ENCODE measurements at places on chromosomes 5 and 9.

GRCh38 chr5:32964261-32964660 is 253.1 kb downstream of the NPR3 start:
- no peak for DNase-seq

DNA sequence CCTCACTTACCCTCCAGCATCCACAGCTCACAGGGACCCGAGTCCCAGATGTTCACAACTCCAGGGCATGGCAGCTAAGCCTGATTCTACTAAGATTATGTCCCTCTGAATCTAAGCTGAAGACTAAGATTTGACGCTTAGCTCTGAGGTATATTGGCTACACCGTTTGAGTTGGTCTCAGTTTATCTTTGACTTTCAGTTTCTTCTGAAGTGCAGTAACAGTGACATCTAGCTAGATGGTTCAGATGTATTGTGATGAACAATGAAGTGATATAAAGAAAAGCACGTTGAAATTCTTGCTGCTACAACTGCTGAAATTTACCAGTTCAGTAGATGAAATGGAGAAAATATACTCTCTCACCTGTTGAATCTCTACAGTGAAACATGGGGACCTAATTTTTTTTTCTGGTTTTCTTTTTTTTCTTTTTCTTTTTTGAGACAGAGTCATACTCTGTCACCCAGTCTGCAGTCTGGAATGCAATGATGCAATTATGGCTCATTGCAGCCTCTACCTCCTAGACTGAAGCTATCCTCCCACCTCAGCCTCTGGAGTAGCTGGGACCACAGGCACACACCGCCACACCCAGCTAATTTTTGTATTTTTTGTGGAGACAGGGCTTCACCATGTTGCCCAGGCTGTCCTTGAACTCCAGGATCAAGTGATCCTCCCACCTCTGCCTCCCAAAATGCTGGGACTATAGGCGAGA is 15.7 kb downstream of the RFK start:
- no peak for DNase-seq

DNA sequence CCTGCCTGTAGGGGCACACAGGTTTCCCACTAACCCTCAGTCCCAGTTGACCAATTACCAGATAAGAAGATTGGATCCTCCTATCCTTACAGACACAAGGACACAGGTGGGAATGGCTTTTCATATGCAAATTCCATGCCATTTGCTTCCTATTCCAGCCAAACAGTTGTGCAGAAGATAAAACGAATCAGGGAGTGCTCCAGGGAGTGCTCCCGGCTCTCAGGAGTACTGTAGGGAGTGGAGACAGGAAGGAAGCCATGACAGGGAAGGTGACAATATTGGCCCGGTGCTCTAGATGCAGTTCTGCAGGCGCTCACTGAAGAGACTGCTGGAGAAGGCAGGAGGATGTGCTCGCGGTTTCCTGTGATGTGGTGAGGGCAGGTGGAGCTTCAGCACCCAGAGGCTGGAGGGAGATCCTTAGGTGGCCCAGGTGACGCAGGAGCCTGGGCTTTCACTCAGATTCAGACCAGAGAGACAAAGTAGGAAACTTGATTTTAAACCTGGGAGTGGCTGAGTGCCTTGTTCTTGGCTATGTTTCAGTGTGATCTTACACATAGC is 260.0 kb downstream of the AUH start:
- DNase-seq: peak; percentile 88

DNA sequence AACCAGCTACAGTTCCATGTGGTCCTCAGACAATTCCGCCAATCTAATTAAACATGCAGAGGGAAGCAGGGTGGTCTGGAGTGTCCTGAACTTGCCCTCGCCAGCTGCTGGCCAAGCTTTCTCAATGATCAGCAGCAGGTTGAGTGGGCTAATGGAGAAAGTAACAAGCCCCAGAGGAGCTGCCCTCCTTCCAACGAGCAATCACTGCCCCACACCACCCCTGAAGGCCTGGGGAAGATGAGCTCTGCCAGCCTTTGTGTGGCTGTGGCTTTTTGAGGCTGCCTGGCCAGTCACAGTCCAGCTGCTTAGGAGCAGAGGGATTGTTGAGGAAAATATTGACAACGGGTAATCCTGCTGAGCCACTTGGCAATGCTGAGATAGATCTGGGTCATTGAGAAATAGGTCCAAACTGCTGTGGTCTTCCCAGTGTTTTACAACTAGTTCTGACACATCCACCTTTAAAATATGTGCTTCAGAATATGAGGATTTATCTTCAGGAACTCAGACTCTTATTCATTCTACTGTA is 107.3 kb downstream of the CD180 start:
- no peak for DNase-seq

GRCh38 chr5:98341038-98342032 is 432.1 kb upstream of the RGMB start:
- DNase-seq: no peak

- DNase-seq: no peak
Measured at GRCh38 chr5:3878267-3878666, 282.6 kb downstream of the IRX1 start.

- DNase-seq: peak; percentile 78
Measured at GRCh38 chr5:79560771-79561524, 47.0 kb upstream of the HOMER1 start.

DNA sequence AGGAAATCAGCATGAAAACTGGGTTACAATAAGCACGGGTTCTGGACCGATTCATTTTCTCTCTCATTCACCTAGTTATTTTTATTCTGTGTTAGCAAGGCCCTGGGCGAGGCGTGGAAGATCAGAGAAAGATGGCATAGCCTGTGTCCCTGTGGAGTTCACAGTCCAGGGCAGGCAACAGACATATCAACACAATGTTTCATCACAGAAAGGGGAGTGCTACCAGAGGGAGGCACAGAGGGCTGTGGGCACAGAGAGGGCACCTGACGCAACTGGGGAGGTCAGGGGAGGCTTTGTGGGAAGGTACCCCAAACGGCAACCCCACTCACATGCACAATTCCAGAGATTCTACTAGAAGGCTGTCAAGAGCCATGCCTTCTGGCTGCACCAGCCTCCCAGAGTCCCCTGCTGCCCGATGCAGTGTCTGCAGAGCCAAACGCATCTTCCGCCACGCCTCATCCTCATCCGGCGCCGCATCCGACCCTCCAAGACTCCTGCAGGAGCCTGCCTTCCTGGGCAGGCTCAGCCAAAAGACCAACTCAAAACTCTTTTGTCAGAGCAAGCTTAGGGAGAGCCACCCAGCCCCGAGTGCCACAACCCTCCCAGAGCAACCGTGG is 1.4 kb downstream of the FAM193B start:
- no peak for DNase-seq

GRCh38 chr5:69271376-69271775 is 36.7 kb downstream of the CDK7 start:
- no peak for DNase-seq

- DNase-seq: no peak
Measured at GRCh38 chr5:82560561-82560960, 282.4 kb upstream of the RPS23 start.

- no peak for DNase-seq
Measured at GRCh38 chr5:135147294-135148090, 113.5 kb upstream of the PITX1 start.

DNA sequence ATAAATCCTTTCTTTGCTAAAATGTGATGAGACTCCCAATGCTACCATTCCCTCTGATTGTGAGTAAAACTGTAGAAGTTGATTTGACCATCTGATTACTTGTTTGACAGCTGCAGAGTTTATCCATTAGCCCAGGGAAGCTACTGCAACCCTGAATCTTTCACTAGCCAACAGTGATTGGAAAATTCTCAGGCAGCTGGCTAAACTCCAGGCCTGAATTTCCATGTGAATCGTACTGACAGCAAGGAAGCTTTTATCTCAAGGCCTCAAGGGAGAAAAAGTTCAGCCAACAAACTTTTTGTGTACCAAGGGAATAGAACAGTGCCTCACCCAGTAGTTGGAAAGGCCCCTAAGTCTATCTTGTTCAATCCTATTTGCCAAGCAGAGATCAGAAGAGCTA is 246.7 kb upstream of the TRPM3 start:
- DNase-seq: no peak

- no peak for DNase-seq
Measured at GRCh38 chr5:160959804-160960203, 107.8 kb upstream of the ATP10B start.

DNA sequence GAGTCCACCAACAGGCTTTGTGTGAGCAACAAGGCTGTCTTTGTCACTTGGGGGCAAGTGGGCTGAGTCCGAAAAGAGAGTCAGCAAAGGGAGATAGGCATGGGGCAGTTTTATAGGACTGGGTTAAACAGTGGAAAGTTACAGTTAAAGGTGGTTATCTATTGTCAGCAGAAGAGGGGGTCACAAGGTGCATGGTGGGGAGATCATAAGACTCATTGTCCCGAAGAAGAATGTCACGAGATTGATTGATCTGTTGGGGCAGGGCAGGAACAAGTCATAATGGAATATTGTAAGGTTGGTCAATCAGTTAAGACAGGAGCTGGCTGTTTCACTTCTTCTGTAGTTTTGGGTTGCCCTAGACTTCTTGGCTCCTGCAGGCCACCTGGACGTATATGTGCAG is 7.6 kb upstream of the HMGCS1 start:
- DNase-seq: no peak

DNA sequence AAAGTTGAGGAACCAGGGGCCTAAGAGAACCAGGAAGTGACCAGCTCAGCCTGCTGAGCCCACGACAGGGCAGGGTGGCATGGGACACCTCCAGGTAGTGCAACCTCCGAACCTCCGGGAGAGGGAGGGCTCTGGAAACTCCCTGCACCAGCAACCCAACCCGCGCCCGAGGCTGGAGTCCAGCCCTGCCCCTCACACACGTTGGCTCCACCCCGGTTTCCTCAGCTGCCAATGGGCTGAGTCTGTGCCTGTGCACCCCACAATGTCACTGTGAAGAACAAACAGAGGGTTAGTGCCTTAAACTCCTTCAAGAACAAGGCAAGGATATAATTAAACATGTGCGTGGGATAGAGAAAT is 17.0 kb upstream of the UNC5A start:
- DNase-seq: no peak

DNA sequence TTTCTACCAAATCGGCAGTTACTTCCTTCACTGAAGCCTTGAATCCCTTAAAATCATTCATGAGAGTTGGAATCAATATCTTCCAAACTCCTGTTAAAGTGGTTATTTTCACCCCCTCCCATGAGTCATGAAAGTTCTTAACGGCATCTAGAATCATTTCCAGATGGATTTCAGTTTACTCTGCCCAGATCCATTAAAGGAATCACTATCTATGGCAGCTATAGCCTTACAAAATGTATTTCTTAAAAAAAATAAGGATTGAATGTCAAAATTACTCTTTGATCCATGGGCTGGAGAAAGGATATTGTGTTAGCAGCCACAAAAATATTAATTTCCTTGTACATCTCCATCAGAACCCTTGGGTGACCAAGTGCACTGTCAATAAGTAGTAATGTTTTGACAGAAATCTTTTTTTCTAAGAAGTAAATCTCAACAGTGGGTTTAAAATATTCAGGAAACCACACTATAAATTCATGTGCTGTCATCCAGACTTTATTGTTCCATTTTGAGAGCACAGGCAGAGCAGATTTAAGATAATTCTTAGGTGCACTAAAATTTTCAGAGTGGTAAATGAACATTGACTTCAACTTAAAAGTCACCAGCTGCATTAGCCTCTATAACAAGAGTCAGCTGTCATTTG is 767.7 kb downstream of the DTWD2 start:
- DNase-seq: no peak

DNA sequence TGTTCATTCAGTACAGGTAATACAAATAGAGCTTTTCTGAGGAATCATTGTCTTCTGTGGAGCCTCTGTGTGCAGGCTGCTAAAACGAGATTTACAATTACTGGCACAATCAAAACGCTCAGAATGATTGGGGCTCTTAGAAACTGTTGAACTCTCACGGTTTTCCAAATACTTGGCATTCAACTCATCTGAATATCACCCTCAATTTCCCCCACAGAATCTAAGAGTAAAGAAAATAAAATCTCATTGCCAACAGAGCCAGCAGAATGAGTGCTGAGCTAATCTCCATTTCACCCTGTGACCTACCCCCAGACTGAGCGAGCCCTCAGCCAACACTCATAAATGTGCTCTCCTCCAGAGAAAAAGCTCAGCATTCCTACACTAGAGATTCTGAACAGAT is 35.3 kb upstream of the TMED7 start:
- DNase-seq: no peak

DNA sequence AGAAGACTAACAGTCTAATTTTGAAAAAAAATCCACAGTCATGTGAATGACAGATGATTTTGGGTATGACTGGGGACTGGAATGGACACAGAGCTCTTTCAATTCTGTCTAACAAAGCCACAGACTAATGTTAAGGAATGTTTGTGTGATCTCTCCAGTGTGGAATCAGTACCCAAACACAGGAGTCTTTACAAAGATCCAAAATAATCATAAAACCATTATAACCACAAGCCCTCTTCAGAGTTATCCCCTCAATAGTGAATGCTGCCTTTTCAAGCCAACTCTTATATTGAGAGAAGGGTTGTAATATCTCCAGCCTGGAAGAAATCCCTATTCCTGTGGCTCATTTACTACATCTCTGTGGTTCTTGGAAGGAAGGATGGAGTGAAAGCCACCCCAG is 552.0 kb upstream of the CLINT1 start:
- DNase-seq: no peak

- no peak for DNase-seq
Measured at GRCh38 chr5:131262953-131263541, 806 bp upstream of the CDC42SE2 start.

DNA sequence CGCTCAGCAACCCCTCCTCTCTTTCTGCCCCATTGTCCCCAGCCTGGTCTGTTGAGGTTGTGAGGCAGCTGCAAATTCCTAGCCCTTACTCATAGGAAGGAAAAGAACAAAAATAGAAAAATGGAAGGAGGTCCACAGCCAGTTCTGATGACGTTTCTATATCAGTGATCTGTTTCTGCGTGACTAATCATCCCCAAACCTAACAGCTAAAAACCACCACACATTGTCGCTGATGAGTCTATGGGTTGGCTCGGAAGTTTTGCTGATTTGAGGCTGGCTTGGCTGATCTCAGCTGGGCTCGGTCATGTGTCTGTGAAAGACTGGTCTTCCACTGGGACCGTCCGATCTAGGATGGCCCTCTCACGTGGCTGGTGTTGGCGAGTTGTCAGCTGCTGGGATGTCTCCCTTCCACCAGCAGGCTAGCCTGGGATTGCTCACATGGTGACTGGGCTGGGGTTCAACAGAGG is 200.6 kb upstream of the ZNF618 start:
- peak; percentile 14 for DNase-seq

GRCh38 chr9:21081999-21082398 is 4.3 kb upstream of the IFNB1 start:
- peak; percentile 29 for DNase-seq

GRCh38 chr5:137122075-137122474 is 377.1 kb downstream of the SPOCK1 start:
- DNase-seq: no peak

GRCh38 chr5:68415177-68416085 is 199.9 kb downstream of the PIK3R1 start:
- DNase-seq: no peak

DNA sequence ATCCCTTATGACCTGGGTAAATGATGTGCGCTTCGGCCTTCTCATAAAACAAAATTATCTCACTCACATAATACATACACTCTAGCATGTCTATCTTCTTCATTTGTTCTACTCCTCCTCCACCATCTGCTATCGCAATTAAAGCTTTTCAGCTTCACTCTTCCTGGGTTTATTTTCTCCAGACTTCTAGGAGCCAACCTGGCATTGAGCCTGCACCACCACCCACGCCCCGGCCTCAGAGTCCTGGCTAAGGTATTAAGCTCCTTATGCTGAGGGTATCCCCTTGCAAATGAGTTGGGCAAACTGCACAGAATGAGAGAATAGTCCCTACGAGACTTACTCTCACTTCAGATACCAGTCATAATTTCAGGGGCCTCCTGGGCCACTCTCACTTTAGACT is 236.1 kb upstream of the CDH12 start:
- DNase-seq: no peak

- DNase-seq: no peak
Measured at GRCh38 chr5:39151745-39152144, 67.6 kb downstream of the FYB1 start.
